ENCODE measurements at places on chromosomes 13 and 19.

DNA sequence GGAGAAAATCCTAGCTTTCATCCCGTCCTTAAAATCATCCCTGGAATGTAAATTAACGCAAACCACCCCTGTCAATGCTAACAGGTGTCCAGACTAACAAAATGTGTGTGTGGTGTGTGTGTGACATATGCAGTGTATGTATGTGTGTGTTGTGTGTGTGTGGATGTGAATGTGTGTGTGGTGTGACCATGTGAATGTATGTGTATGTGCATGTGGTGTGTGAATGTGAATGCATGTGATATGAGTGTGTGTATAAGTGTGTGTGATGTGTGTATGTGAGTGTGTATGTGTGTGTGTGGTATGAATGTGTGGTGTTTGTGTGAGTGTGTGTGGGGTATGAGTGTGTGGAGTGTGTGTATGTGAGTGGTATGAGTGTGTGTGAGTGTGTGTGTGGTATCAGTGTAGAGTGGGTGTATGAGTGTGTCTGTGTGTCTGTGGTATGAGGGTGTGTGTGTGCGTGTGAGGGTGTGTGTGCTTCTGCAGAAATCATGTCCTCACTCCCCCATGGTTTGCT lies 190.8 kb downstream of the TEX29 start:
- DNase-seq: no peak

- DNase-seq: no peak
These were observed 16.5 kb downstream of the SHANK1 start for GRCh38 chr19:50702871-50703829.

GRCh38 chr13:71039440-71039839 lies 827.6 kb downstream of the DACH1 start:
- no peak for DNase-seq

- no peak for DNase-seq
These were observed 2.7 kb downstream of the ARGLU1 start for GRCh38 chr13:106565127-106565775.

DNA sequence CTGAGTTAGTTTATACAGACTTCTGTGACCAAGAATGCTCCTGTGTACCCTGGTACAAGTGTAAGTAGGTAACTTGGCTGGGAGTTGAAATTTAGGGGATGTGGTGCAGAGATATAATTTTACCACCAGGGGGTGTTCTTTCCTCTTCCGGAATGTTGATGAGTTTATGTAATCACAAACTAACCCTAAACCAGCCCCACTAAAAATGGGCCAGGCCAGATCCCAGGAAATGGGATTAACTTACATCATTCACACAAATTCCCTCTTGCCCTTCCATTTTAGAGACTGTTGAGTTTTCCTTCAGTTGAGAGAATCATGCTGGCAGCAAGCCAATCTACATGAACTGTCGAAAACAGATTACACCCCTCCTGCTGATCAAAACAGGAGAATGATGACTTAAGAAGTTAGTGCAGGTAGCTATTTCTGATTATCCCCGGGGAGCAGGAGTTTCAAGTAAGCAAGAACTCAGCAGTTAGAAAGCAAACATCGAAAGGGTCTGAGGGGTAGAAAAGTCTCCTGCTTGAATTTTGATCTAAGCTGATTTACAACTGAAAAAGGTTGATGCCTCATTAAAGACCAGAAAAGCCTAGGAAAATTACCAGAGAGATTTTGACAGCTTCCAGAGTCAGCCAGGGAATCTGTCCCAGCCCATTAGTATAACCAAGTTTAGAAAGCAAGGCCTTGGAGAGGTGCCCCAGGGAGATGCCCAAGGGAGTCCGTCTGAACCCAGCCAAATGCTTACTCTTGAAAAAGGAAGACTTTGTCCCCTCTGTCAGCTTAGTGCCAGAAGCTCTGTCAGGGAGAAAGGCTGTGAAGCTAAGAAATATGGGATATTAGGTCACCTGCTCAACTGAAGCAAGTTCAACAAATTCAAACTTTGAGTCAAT lies 32.3 kb upstream of the MED4 start:
- DNase-seq: peak; percentile 65

- DNase-seq: peak; percentile 30
These were observed 9.1 kb upstream of the SHISA7 start for GRCh38 chr19:55451965-55452748.

DNA sequence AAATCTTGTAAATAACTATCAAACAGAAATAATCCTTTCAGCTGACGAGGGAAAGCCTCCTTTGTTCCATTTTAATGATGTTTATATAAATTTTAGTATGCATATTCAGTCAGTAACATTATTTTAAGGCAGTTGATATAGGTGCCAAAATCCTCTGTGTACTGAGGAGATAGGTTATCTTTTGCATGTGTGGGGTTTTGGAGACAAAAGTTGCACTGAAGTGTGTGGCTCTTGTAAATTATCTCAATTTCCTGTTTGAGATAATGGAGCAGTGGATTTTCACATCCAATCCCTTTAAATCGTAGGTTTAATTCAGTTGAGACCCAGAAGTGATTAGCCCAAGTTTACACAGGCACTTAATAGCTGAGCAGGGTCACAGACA lies 106.6 kb downstream of the RGCC start:
- DNase-seq: no peak

DNA sequence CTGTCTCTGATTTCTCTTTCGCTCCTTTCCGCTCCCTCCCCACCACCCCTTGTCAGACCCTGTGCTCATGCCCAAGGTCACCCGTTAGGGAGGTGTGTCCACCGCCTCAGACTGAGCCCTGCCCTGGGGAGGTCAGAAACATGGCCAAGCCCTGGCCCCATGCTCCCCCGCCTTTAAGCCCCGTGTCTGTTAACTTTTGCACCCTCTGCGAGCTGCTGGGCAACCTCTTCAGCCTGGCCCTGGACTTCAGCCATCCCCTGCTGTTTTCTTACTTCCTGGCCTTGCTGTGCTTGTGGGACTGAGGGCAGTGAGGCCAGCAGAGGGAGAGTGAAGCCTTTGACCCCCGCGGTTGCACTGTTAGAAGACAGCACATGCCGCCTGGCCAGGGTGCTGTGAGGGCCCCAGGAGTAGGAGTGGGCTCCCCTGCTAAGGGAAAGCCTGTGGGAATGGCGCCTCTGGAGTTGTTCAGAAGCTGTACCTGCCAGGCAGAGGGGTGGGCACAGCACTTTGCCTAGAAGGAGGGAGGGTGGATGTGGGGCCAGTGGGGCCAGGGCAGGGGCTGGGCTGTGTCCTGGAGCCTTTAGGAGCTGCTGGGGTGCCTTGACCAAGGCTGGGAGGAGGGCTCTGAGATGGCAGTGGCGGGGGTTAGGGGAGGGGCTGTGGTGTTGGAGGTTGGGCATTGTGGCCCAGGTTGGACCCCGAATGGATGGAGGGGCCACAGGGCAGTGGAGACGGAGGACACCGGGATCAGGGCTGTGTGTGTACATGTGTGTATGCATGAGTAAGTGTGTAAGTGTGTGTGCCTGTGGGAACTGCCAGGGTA lies 7.9 kb downstream of the UPF1 start:
- no peak for DNase-seq

DNA sequence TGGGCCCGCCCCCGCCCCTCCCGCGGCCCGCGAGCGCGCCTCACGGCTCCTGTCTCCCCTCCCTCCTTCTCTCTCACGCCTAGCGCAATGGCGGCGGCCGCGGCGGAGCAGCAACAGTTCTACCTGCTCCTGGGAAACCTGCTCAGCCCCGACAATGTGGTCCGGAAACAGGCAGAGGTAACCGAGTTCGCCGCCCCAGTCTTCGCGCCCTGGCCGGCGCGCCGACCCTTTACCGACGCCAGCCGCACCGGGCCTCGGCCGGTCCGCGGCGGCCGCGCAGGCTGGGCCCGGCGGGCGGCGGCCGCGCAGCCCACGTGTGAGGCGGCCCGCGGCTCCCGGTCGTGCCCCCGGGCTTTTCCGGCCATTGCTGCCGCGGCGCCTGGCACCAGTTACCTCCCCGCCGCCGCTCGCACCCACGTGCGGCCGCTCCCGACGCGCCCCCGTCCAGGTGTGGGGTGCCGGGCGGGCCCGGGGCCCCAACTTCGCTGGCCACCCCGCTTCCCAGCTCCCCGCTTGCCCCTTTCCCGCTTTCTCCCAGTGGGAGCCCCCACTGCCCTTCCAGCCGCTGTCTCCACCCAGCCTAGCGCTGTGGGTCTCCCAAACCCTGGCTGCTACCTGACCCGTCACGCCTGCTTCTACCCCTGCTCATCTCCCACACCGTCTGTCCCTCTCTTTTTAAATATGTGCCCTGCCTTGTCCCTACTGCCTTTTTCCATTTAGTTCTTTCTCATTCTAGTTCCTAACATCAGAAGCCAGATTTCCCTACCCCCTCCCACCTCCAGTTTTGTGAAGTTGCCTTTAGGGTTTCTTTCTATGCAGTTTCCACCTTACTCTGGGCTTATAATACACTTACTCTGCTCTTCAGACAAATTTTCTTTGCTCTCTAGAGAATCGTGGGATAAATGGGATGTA lies 23.4 kb downstream of the IPO5 start:
- DNase-seq: no peak

GRCh38 chr19:35029737-35030256 lies 473 bp upstream of the SCN1B start:
- DNase-seq: no peak

DNA sequence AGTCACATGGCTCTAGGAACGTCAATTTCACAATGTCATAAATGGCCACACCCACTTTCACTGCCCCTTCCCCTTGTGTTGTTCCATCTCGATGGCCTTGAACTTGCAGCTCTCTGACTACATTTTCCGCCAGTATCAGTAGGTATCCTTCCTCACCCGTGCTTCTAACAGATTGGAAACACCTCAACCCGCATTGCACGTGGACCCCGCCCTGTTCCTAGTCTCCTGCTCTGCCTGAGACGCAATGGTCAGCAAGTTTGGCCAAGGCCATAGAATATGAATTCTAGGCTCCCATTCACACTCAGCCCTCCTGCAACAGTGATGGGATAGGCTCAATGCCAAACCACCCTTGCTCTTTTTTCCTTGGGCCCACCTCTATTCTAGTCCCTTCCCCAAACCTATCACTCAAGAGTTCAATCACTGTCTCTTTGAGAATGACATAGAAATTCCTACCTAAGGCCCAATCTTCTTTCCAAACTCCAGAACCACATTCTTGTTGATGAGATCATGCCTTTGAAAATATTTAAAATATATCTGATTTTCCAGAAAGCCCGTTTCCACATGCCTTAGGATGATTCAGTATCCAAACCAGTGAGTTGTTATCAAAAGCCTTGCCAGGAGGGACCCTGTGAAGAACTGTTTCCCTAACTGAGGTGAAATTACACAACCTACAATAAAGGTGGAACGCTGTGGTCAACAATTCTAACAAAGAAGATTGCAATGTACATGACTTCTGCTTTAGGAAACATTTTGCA lies 334.6 kb downstream of the MYO16 start:
- no peak for DNase-seq

- DNase-seq: no peak
These were observed 133.6 kb upstream of the MYO16 start for GRCh38 chr13:108495646-108496361.

GRCh38 chr13:114115191-114115671 lies 17.2 kb downstream of the RASA3 start:
- DNase-seq: no peak

DNA sequence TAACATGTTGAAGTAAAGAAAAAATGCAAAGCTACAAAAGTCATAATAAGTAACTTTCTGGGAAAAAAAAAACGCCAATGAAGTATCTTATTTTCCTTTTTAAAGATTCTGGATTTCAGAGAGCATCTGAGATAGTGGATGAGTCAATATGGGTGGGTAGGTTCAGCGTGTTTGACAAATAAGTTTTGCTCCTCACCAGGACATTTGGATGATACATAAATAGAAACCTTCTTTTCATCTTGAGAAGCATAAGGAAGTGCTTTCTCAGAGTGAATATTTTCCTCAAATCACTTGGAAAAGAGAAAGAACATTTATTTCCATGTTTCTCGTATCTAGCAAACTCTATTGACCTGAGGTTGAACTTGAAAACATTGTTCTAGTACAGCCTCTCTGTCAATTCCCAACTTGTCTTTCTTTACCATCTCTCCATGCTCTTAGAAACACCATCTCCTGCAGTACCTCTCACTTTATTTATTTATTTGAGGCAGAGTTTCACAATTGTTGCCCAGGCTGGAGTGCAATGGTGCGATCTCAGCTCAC lies 463.2 kb downstream of the KLF5 start:
- no peak for DNase-seq

GRCh38 chr13:112779856-112780604 lies 90.2 kb downstream of the ATP11A start:
- no peak for DNase-seq

GRCh38 chr13:45796426-45797235 lies 54.9 kb downstream of the SIAH3 start:
- DNase-seq: no peak

DNA sequence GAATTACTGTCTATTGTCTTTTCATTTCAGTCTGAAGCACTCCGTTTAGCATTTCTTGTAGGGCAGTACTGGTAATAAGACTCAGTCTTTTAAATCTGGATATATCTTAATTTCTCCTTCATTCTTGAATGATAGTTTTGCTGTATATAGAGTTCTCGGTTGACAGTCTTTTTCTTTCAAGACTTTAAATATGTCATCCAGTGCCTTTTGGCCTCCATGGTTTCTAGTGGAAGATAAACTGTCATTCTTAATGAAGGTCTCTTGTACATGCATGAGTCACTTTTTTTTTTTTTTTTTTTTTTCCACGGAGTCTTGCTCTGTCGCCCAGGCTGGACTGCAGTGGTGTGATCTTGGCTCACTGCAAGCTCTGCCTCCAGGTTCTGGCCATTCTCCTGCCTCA lies 27.2 kb upstream of the ZDHHC20 start:
- DNase-seq: no peak

DNA sequence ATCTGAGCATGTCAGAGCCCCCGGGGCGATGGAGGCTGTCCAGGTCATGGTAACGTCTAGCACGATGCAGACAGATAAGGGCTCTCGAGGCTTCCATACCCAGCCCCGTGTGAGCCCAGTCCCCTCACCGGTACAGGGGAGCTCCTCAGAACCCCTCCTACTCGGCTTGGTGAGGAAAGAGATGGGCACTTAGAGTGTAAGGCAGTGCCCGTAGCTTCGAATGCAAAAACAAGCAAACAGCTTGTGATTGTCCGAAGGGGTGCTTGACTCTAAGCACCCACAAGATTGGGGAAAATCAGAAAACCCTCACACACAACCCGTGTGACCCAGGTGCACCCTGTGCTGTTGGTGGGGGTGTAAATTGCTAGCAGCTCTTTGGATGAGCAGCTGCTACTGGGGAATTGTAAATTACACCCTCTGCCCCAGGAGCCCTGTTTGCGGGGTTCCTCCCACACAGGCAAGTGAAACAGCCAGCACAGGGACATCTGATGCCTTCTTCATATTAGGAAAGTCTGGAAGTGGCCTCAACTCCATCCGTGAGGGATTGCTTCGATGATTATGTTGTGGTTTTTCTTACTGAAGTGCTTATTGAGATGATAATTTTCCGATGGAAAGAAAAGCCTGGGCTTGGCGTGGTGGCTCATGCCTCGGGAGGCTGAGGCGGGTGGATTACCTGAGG lies 918 bp upstream of the PSPN start:
- no peak for DNase-seq

Data from stimulated activated naive CD4-positive, alpha-beta T cell (primary cell).